ENCODE measurements at places on chromosomes 11 and 22.

DNA sequence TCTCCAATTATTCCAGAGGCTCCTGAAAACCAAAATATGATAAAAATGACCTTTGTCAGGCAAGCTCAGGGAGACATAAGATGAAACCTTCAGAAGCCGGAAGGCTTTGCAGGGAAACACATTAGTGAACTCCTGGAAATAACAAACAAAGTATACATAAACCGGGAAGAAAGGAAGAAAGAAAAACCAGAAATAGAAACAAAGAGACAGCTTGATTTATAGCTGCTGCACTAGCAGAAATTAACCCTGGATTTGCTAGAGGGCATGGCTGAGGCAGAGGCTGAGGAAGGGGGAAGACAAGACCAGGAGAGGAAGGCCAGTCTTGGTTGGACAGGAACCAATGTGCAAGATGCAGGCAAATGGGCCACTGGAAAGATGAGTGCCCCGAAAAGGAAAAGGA lies 33.3 kb downstream of the SLC22A25 start:
- no peak for DNase-seq

DNA sequence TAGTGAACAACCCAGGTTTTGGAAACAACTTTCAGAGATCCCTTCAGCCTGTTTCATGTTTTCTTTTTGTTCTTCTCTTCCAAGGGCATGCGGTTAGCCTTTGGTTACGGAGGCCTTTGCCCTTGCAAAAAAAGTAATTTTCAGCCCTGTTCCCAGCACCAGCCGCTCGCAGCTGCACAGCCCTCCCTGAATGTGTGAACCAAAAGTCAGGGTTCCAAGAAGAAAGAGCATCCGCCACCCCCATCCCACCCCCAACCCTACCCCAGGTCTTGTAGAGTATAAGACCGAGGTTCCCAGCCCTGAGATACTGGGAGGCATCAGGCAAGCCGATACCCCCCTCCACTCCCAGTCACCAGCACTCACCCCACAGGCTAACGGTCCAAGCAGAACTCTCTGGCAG lies 56.4 kb downstream of the IGLL1 start:
- no peak for DNase-seq

GRCh38 chr22:43131773-43132501 lies 11.3 kb downstream of the MCAT start:
- no peak for DNase-seq

DNA sequence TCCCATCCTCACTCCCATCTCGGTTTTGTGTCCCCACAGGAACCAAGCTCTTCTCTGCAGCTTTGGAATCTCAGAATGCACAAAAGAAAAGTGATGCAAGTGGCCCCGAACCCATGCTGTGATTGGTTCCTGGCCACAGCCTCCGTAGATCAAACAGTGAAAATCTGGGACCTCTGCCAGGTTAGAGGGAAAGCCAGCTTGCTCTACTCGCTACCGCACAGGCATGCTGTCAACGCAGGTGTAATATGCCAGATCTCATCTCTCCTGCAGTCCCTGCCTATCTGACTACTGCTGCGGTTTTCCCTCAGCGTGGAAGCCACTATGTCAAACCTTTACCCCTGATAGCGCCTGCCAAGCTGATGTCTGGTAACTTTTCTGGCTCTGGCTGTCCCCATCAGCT lies 200.5 kb upstream of the LRRC4C start:
- peak; percentile 8 for DNase-seq

GRCh38 chr11:12189543-12190235 lies 79.3 kb downstream of the MICAL2 start:
- DNase-seq = peak; percentile 60

DNA sequence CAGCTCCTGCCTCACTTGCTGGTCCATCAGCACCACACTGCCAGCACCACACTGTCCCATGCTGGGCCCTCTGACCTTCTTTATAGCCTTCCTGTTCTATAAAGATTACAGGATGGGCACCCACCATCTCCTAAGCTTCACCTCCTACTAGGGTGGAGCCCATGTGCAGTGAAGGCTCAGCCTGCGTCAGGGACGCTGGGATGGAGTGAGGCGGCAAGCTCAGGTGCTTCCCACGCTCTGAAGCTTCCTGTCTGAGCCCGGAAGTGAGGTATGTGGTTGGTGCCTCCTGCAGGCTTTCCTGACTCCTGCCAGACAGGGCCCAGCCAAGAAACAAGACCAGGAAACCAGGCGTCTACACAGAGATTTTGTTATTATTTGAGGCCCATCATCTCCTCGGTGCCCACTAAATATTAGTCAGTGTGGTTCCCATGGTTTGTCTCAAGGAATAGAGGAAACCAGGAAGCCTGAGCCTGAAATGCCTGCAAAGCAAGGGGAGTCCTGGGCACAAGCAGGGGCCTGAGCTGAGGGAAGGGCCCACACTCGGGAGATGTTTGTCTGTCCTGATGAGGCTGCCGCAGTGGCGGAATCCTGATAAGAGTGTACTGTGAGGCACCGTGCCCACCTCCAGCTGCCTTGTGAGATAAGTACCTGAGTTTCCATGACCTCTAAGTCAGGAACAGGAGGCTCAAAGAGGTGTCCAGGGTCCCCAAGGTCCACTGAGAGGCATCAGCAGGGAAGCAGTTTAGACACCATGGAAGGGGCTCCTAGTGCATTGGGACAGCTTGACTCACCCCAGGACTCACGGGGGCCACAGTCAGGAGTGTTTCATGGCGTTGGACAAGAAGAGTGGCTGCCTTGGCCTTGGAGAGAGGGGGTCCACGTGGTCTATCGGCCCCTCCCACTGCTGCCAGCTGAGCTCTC lies 22.0 kb downstream of the RSPH14 start:
- DNase-seq = no peak

GRCh38 chr22:31247726-31248125 lies 35.6 kb downstream of the LIMK2 start:
- no peak for DNase-seq

- DNase-seq = no peak
Measured at GRCh38 chr22:29617922-29618629, 14.6 kb downstream of the NF2 start.

DNA sequence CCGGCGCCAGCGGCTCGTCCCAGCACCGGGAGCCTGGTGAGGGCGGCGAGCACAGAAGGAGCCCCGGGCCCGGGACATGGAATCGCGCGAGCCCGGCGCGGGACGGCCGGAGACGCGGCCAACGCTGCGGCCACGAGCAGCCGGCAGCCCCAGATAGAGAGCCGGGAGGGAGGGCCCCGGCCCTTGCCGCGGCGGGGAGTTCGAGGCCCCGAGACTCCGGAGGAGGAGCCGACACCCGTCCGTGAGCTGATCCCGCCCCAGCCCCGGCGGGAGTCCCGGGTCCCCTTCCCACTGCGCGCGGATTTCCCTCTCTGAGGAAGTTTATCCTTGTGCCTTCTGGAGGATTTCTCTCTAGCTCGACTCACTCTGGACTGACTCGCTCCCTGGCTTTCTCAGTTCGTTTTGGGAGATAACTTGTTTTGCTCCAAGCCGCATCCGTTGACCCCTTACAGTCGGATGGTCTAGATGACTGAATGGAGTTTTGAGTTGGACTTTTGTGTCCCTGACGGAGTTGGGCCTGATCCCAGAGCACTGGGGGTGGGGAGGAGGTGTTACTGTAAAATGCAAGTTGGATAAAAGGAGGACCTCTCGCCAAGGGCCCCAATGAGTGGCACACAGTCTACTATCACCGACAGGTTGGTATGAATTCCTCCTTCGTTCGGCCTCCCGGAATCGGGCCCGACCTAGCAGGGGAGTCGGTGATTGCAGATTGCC lies 585 bp downstream of the ARHGEF12 start:
- DNase-seq = peak; percentile 44

- no peak for DNase-seq
Measured at GRCh38 chr11:108223348-108224149, 682 bp downstream of the ATM start.

DNA sequence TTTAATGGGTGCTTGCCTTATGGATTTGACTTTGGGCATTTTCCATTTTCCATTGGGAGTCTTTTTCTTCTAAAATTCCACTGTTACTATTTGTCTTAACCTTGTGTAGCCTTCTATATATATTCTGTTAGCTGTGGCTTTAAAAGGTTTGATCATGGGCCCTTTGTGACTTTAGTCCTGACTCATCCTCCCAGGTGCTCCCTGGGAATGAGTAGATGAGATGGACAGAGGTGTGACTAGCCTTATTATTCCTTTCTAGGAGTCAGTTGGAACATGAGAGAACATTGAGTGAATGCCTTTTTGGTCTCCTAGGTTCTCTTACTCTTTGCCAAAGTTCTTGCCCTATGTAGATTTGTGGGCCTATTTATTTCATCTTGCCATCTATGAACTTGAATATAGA lies 39.0 kb downstream of the DDX10 start:
- no peak for DNase-seq

DNA sequence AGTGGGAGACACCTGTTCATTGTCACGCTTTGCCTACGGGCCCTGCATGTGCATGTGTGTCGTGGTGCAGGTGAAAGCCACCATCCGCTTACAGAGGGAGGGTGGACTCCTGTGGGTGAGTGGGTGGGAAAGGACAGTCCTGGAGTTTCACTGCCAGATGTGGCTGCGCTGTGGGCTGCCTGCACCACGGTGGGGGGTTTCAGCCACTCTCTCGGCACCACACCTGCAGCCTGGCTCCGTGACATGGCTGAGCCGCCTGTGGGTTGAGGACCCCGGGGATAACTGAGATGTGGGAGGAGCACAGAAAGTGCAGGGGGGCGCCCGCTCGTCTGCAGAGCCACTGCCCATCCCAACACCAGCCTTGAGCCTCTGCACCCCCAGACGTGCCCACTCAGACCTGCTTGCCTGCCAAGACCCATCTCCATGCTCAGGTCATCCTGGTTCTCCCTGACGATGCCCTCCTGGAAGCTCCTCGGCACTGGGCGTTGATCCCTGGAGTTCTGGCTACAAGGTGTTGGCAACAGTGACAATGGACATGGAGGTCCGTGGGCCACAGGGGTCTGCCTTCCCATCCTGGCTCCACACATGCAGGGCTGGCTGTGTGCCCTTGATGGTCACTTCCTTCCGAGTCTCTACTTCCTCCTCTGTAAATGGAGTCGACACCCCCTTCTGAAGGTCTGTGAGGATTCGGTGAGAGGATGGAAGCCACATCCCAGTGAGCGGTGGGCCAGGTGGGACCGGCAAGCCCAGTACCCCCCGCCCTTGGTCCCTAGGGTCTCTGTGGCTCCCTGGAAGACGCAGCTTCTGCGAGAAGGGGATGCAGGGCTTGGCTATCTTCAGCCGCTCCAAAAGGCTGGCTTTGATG lies 1007.0 kb downstream of the BRD1 start:
- DNase-seq = no peak

GRCh38 chr11:93221539-93221938 lies 23.7 kb upstream of the SLC36A4 start:
- peak; percentile 97 for DNase-seq

- no peak for DNase-seq
Measured at GRCh38 chr22:39558254-39558727, 12.3 kb upstream of the CACNA1I start.

DNA sequence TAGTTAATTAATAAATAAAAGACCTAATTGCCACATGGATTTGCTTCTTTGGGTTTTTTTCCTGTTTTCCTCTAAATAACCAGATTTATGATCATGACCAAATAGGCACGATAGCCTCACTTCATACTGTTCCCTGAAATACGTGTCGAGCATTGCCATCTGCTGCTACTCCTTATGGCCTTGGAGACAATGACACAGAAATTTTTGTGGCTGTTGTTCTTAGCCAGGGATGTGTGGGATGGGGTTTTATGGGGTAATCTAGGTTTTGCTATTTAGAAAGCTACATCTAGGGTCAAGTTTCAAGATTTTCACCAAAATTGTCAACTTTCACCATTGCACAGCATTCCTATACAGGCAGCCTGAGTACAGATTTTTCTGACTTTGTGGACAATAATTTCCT lies 145.2 kb downstream of the DBX1 start:
- DNase-seq = no peak

DNA sequence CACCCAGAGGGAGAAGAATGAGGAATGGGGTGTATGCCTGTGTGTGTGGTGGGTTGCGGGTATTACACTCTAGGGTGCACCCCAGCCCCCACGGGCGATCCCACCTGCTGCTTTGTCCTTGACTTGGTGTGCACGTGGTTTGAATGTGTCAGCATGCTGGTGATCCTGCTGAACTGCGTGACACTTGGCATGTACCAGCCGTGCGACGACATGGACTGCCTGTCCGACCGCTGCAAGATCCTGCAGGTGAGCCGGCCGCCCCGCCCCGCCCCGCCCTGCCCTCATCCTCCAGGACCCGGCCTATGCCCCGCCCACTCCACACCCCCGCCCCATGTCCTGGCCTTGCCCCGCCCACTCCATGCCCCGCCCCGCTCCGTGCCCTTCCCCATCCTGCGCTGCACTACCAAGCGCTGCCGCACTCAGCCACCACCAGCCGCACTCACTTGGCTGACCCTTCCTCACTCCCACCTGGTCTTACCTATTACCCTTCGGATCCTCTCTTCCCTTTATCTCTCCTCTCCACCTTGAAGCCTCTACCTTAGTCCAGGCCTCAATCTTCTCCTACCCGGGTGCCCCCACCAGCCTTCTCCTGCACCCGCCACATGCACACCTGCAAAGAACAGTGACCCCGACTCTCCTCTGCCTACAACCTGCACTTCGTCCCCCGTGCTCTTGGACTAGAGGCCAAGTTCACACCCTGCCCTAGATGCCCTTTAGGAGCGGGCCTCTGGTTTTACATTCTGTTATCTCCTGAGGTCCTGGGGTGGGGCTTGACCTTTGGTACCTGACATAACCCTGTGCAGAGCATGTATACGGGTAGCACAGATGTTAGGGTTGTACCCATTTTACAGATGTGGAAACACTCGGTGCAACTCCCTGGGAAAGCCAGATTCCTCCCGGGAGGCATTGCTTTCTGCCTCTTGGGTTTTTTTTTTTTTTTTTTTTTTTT lies 27.7 kb downstream of the CACNA1I start:
- peak; percentile 49 for DNase-seq

DNA sequence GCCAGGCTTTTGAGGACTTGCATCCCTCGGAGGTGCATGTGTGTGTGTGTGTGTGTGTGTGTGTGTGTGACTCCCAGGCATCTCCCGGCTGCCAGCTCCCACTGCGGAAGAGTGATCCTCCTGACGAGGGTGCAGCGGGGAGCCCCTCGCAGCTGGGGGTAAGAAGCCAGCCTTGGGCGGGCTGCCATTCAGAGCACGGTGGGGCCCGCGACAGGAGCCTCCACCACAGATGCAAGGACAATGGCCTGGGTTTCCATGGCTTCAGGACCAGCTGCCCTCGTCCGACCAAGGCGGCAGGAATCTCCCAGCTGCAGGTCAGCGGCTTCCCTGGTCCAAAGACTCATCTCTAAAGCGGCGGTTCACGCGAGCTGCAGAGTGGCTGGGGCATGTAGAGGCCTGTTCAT lies 908.5 kb downstream of the BRD1 start:
- DNase-seq = peak; percentile 26
